Stimulated activated CD4-positive, alpha-beta T cell treated with anti-CD3 and anti-CD28 coated beads, Interleukin-12 subunit alpha, Interleukin-12 subunit beta, amount 100 ng/mL, for 24 hours (primary cell): ENCODE measurements at places on chromosomes 12 and 14.

- no peak for DNase-seq
Measured at GRCh38 chr12:102463659-102464249, 16.6 kb downstream of the IGF1 start.

- DNase-seq, result no peak
Measured at GRCh38 chr12:57842342-57843294, 3.9 kb downstream of the CTDSP2 start.

- DNase-seq, result no peak
Measured at GRCh38 chr12:30970559-30971197, 44.1 kb downstream of the TSPAN11 start.

DNA sequence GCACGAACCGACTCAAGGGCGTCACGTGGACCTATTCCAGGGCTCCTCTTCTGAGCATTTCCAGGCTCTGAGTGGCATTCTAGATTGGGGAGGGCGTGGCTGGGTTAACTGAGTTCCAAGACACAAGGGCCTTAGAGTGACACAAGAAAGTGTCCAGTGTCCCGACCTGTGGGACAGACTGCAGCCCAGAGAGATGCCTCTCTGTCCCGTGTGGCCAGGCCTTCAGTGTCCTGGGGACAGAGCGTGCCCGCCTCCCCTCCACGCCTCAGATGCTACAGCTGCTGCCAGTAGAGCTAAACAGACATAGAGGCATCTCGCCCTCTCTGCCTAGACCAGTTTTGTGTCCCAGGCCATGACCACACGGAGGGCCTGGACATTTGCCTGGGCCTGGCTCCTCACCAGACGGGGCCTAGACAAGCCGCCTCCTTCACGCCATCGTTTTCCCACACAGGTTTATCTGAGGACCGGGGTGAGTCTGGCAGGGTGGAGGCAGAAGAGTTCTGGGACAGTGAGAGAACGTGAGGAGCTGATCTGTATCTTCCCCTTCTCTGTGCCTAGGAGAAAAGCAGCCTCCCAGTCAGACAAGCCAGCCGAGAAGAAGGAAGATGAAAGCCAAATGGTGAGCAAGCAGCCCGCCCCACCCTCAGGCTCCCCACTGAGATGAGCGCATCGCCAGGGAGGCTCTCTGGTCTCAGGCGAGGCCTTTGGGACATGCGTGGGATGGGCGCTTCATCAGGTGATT lies 27.1 kb downstream of the DEGS2 start:
- no peak for DNase-seq

GRCh38 chr14:72739446-72740405 lies 154.2 kb downstream of the DPF3 start:
- DNase-seq, result no peak

GRCh38 chr12:45745861-45746277 lies 16.4 kb downstream of the ARID2 start:
- no peak for DNase-seq

DNA sequence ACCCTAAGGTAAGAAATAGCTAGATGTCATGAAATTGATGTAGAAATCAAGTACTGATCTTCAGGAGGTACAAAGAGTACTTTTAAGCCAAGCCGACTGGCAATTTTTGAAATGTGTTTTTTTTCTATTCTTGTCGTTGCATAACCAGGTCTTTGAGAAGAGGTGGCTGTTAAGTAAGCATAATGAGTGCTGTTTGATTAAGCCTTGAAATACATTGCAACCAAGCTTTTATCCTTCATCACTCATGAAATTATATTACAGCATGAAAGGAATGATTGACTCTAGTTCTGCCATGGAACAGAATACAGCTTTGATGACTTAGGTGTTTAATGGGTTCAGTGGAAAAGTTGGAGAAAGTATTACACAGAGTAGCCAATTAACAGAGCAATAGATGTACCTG lies 1720.2 kb upstream of the SEL1L start:
- no peak for DNase-seq

GRCh38 chr12:21962236-21962635 lies 21.0 kb upstream of the ABCC9 start:
- no peak for DNase-seq

- no peak for DNase-seq
Measured at GRCh38 chr12:66449531-66449930, 147.2 kb downstream of the HELB start.

GRCh38 chr14:50035214-50035613 lies 81.2 kb downstream of the VCPKMT start:
- no peak for DNase-seq

GRCh38 chr14:53350866-53351265 lies 197.7 kb upstream of the DDHD1 start:
- no peak for DNase-seq

DNA sequence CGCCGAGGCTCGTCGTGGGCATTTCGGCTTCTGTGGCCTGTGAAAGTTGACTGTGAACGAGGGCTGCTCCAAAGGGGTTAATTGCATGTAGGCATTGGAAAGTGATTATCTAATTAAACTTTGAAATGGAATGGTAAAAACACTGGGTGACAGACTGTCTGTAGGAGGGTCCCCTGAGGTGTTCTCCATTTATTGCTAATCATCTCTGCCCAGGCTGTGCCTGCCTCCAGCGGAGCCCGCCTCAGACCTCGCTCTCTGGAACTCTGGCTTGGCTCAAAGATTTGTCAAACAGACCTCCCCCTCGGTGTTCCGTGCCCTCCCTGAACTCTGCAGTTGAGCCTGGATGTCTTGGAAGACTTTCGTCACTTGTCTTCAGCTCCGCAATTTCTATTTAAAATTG lies 50.2 kb upstream of the VRK1 start:
- DNase-seq, result no peak

- DNase-seq, result no peak
Measured at GRCh38 chr12:92554158-92555073, 148.4 kb upstream of the PLEKHG7 start.

- DNase-seq, result no peak
Measured at GRCh38 chr14:67566908-67567307, 33.2 kb downstream of the PIGH start.

GRCh38 chr14:100213587-100213955 lies 25.4 kb upstream of the YY1 start:
- no peak for DNase-seq

- no peak for DNase-seq
Measured at GRCh38 chr12:100216337-100216736, 15.7 kb downstream of the ACTR6 start.

GRCh38 chr12:89140602-89141238 lies 211.6 kb downstream of the DUSP6 start:
- DNase-seq, result no peak

DNA sequence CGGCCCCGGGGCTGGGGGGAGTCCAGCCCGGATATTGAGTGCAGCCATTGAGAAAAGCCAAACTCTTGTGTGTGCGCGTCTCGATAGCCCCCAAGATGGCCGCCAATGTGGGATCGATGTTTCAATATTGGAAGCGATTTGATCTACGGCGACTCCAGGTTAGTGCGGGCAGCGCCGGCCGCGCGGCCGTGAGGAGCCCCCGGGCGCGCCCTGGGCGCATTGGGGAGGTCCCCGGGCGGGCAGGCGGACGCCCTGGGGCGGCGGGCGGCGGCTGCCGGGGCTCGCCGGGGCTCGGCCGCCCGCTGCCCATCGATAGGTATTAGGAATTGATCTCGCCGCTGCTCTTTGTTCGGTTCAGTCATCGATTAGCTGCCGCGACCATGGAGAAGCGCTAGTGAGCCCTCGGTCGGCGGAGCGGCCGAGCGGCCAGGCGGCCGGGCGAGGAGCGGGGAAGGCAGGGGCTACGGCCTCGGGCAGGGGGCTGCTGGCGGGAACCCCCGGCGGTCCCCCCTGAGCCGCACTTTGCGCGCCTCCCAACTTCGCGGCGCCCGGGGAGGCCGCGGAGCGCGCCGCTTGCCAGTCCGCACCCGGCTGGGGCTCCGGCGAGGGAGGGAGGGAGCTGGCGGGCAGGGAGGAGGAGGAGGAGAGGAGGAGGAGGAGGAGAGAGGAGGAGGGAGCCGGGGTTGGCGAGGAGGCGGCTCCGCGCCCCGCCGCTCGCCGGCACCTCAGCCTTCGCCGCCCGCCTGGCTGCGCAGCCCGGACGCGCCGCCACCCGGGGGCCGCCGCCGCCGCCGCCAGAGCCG lies 113.9 kb upstream of the MYL2 start:
- DNase-seq, result no peak

DNA sequence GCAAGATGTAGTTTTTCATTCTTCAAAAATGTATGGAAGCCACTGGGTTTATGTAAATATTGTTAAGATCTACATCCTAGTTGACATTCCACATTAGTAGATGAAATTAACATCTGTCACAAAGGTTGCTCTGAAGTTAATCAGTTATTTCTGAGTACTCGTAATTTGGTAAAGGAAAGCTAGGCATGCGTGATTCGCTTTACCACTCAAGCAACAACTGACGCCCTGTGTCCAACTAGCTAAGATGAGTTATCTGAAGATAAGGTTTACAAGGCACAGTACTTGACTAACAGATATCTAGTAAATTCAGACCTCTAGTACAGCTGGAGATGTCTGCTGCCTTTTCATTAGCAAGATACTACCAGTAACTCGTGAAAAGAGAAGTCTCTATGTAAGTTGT lies 14.1 kb downstream of the PRKD1 start:
- no peak for DNase-seq

- no peak for DNase-seq
Measured at GRCh38 chr12:72792889-72793288, 520.7 kb downstream of the TRHDE start.

- no peak for DNase-seq
Measured at GRCh38 chr14:75205591-75205990, 29.2 kb upstream of the TMED10 start.

- DNase-seq, result no peak
Measured at GRCh38 chr12:101475751-101476305, 692 bp downstream of the SPIC start.

GRCh38 chr12:21155522-21156351 lies 24.7 kb downstream of the SLCO1B1 start:
- no peak for DNase-seq

DNA sequence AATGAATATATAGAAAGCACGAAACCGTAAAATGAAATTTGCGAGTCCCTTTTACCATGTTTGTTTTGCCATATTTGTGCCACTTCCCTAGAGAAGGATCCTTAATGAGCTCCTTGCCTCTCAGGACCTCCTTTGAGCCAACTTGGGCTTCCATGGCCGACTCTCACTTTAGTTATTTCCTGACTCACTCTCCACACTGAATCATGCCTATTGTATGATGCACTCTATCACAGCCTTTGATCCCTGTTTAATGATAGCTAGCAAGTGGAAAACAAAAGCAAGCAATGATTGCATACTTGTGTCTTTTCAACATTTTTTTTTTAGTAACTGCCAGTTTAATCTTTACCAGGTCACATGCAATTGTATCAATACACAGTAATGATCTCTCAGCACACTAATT lies 153.2 kb downstream of the CCER1 start:
- DNase-seq, result no peak

DNA sequence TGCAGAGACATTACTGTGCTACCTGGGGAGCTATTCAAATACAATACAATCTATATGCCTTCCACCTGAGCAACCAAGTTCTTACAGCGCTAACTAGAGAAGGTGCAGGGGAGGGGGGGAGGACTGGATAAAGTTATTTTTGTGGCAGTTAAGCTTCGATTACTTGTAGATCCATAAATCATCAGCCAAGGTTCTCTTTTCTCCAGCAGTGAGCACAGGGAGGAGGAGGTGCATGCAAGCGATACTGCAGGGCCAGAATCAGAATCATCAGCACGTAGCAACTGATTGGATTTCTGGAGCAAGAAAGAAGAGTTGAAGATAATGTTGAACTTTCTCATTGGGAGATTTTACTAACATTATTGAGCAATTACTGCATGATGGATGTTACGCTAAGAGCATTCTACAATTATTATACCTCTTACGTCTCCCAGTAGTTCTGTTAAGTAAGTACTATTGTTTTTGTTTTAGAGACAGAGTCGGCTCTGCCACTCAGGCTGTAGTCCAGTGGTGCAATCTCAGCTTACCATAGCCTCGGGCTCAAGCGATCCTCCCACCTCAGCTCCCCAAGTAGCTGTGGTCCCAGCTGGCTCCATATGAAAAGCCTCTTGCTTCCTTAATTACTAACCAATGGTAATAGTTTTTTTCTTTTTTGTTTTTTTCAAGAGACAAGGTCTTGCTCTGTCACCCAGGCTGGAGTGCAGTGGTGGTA lies 74.6 kb upstream of the EEA1 start:
- DNase-seq, result no peak

DNA sequence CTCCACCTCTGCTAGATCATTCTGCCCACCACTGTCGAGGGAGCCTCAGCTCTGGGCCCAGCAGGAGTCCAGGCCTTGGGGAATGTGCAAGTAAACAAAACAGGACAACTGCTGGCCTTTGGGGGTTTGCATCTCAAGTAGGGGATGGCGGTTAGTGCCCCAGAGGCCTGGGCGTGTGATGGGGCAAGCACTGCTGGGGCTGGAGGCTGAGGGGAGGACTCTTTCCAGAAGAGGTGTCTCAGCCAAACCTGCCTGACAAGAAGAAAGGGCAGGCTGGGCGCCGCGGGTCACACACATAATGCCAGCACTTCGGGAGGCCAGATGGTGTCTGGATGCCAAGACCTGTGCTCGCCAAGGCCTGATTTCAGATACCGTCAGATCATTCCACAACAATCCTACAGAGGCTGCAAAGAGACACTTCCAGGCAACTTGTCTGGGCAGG lies 8.6 kb upstream of the ALDH2 start:
- no peak for DNase-seq

DNA sequence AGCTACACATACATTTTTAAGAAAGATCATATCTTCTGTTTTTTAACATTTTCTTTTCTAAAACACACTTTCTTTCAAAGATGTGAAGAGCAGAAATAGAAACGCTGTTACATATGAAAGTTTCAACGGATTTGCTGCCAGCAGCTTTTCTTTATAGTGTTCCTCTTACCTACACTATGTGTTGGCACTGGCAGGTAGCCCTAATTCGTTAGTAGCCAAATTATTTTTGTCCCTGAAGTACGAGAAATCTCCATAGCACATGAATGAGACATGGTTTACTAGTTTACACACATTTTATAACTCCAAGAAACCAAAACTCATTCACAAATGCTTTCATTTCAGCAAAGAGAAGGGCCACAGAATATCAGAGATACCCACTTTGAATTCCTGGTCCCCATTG lies 6.6 kb downstream of the SOX5 start:
- DNase-seq, result no peak

DNA sequence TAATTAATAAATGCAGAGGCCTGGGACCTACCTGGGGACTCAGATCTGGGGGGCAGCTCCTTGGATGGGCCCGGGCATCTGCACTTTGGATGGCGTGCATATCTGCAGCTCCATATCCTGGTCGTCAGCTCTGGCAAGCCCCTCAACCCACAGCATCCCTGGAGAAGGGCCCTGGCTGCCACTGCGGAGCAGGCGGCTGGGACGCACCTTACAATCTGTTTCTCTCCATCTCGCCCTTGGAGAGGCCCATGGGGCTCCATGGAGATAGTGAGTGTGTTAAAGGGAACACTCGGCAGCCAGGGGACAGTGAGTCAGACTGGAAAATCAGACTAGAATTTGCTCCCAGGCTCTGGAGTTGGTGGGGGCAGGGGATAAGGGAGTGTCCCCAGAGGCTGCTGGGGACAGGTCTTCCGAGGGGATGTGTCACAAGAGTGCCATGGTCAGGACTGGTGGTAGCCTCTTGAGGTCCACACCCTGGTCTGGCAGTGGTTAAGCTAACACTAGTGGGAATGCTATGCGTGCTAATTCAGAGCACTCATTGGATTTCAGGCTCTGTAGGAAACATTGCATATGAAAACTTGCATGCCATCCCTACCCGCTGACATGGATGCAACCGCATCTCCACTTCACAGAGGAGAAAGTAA lies 21.5 kb downstream of the RFLNA start:
- no peak for DNase-seq

GRCh38 chr12:12786351-12786705 lies 869 bp downstream of the APOLD1 start:
- no peak for DNase-seq

- no peak for DNase-seq
Measured at GRCh38 chr12:4137441-4137840, 136.1 kb upstream of the CCND2 start.
